Spinal cord (tissue), 10 donors: ENCODE measurements at places on chromosomes 6 and 20. TPM values are rescaled to one million over a fixed set of nuclear protein-coding genes. Genes with fewer than 3 reads are reported as not detected.

Gene STXBP5
- polyA plus RNA-seq = 32.5 TPM

DNA sequence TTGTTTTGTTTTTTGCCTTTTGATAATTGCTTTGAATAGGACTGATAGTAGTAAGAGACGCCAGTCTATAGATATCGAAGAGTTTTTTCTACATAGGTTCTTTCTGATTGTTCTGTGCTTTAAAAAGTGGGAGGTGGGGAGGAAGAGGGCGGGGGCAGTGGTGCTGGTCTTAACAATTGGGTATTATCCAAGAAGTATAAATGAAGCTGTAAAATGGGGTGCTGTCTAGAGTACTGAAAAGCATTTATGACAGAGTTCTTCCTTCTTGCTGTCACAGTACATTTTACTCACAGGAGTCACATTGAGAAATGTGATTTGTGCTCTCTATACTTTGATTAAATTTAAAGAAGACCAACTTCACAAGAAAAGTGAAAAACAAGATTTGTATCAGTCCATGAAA lies 41.0 kb downstream of the MAPK14 start:
- no peaks in the 10 kb centered on the region for H3K4me1 ChIP-seq
- no peak overlapping the region for H3K27ac ChIP-seq
- DNase-seq = no peak
- no peak overlapping the region for H3K4me3 ChIP-seq

DNA sequence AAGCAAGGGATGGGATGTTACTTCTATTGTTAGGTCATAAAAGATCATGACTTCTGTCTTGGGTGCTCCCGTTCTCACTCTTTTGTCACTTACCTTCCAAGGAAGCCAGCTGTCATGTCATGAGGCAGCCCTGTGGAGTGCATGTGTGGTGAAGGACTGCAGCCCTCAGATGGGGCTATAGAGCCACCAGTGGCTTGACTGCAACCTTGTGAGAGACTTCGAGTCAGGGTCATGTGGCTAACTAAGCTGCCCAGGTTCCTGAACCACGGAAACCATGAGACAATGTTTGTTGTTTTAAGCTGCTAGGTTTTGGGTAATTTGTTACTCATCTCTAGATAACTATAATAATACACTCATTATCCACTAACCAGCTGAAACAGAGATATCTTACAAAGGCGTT lies 477.1 kb downstream of the BTBD3 start:
- H3K4me1 ChIP-seq = no peaks in the 10 kb centered on the region
- H3K27me3 ChIP-seq = no peaks in the 10 kb centered on the region
- no peak for DNase-seq
- no peak overlapping the region for H3K4me3 ChIP-seq
- H3K36me3 ChIP-seq = no peaks in the 10 kb centered on the region

Gene MUCL3
- 0.06 TPM for polyA plus RNA-seq

DNA sequence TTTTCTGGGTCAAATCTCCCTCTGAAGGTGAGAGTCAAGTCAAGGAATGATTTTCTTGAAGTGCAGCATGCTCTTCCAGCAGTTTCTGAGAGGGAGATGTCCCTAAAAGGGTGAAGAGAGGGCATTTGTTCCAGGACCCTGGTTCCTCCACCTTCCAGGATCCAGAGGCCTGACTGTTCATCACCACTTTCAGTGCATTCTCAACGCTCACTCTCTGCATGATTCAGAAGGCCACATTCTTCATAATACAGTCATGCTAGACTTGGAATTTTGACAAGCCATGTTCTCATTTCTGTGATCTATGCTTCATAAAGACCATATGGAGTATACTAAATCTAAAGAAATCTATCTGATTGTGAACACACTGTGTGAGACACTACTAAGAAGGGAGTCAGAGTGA lies 85.1 kb downstream of the PDE7B start:
- H3K36me3 ChIP-seq = no peaks in the 10 kb centered on the region
- no peak overlapping the region for H3K4me3 ChIP-seq
- H3K27ac ChIP-seq = peak overlapping the region; percentile 49
- peaks cover 11% of the 10 kb centered on the region for H3K4me1 ChIP-seq
- no peaks in the 10 kb centered on the region for H3K27me3 ChIP-seq
- DNase-seq = no peak

- no peaks in the 10 kb centered on the region for H3K4me1 ChIP-seq
- peaks cover 6% of the 10 kb centered on the region for H3K36me3 ChIP-seq
- H3K27ac ChIP-seq = peak overlapping the region; percentile 86
- DNase-seq = peak; percentile 28
Observed at GRCh38 chr20:25389401-25389857, 1.2 kb downstream of the ABHD12 start.

- H3K4me3 ChIP-seq = no peak overlapping the region
- H3K4me1 ChIP-seq = no peaks in the 10 kb centered on the region
- no peaks in the 10 kb centered on the region for H3K27me3 ChIP-seq
- DNase-seq = no peak
- no peak overlapping the region for H3K27ac ChIP-seq
Observed at GRCh38 chr6:9439621-9440330, 975.1 kb downstream of the TFAP2A start.

- H3K4me3 ChIP-seq = no peak overlapping the region
- H3K27ac ChIP-seq = no peak overlapping the region
- no peak for DNase-seq
Observed at GRCh38 chr6:118952683-118953082, 17.7 kb upstream of the MCM9 start.

Gene TNXB
- 46.2 TPM for polyA plus RNA-seq

Gene SUPT3H
- 16.2 TPM for polyA plus RNA-seq

DNA sequence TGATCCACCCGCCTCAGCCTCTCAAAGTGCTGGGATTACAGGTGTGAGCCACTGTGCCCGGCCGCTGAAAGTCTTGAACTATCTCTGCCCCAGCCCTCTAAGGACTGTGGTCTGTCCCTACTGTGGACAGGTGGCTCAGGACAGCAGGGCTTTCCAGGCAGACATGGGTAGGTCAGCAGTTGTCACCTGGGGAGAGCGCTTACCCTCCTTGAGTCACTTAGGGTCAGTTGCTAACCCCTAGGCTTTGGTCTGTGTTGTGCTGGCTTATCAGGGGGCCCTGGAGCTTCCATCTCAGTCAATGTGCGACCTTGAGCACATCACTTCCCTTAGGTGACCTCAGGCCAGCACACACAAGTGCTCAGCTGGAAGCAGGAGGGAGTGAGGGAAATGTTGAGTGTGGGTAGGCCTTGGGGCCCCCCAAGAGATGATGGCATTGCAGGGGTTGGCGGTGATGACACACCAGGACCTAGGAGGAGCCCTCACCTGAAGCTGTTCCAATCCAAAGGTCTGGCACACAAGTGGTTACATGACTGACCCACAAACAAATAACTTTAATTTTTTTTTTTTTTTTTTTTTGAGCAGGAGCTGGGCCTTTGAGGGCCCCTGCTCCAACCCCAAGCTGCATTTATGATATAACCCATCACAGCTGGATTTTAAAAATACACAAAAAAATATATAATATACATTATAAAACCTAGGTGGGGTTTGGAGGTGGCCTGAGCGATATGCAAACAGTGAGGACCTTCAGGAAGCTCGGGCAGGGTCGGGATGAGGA lies 5.1 kb downstream of the RPL10A start:
- H3K27me3 ChIP-seq = no peaks in the 10 kb centered on the region
- DNase-seq = no peak
- no peak overlapping the region for H3K27ac ChIP-seq
- peaks cover 32% of the 10 kb centered on the region for H3K4me1 ChIP-seq
- H3K4me3 ChIP-seq = no peak overlapping the region
- peaks cover 53% of the 10 kb centered on the region for H3K36me3 ChIP-seq

Gene RAMACL
- polyA plus RNA-seq = 0.49 TPM

- no peak overlapping the region for H3K27ac ChIP-seq
- H3K4me3 ChIP-seq = no peak overlapping the region
- peaks cover 14% of the 10 kb centered on the region for H3K4me1 ChIP-seq
- H3K36me3 ChIP-seq = no peaks in the 10 kb centered on the region
Observed at GRCh38 chr20:17706632-17707031, 6.9 kb downstream of the BANF2 start.

Gene OPRL1
- polyA plus RNA-seq = 23.4 TPM

Gene BPIFB4
- polyA plus RNA-seq = 0.24 TPM

- H3K27ac ChIP-seq = no peak overlapping the region
- H3K27me3 ChIP-seq = no peaks in the 10 kb centered on the region
- no peak overlapping the region for H3K4me3 ChIP-seq
- H3K36me3 ChIP-seq = no peaks in the 10 kb centered on the region
- DNase-seq = no peak
Observed at GRCh38 chr6:121310495-121310894, 23.8 kb downstream of the TBC1D32 start.

GRCh38 chr20:21182832-21183563 lies 57.1 kb downstream of the KIZ start:
- peaks cover 2% of the 10 kb centered on the region for H3K36me3 ChIP-seq
- no peak for DNase-seq
- no peaks in the 10 kb centered on the region for H3K4me1 ChIP-seq
- no peak overlapping the region for H3K27ac ChIP-seq
- no peak overlapping the region for H3K4me3 ChIP-seq

Gene SAPCD1
- 11.1 TPM for polyA plus RNA-seq
